ENCODE measurements at places on chromosomes 6 and 20. TPM values are rescaled to one million over a fixed set of nuclear protein-coding genes. Genes with fewer than 3 reads are reported as not detected.

ZBP1 gene
- not detected for total RNA-seq

ZNF165 gene
- total RNA-seq: 0.78 TPM

PAK5 gene
- 10.9 TPM for total RNA-seq

DNA sequence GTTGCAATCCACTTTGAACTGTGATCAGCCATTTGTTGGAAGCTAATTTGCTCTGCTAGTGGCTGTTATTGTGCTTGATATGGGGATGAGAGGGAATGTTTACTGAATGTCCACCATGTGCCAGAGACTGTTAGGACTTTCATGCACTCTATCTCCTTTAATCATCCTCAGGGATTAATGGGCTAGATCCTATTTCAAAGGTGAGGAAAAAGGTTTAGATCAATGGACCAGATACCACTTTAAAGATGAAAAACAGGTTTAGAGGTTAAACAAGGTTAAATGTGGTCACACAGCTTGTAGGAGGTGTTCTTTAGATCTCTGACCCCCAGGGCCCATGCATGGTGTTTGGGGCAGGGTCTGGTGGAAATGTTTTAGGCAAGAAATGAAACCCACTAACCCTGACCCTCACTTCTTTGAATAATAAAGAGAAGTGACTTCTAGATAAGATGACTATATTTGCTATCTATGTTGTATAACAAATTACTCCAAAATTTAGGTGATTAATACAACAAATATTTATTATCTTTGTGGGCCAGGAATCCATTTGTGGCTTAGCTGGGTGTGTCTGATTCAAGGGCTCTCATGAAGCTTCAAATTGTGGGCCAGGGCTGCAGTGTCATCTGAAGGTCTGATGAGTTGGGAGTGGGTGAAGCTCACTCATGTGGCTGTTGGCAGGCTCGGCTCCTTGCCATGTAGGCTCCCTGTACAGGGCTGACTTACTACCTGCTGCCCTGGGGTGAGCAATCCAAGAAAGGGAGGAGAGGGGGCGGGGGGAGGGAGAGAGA, 127.8 kb upstream of the FOXA2 start:
- ATAC-seq: no peak

DNA sequence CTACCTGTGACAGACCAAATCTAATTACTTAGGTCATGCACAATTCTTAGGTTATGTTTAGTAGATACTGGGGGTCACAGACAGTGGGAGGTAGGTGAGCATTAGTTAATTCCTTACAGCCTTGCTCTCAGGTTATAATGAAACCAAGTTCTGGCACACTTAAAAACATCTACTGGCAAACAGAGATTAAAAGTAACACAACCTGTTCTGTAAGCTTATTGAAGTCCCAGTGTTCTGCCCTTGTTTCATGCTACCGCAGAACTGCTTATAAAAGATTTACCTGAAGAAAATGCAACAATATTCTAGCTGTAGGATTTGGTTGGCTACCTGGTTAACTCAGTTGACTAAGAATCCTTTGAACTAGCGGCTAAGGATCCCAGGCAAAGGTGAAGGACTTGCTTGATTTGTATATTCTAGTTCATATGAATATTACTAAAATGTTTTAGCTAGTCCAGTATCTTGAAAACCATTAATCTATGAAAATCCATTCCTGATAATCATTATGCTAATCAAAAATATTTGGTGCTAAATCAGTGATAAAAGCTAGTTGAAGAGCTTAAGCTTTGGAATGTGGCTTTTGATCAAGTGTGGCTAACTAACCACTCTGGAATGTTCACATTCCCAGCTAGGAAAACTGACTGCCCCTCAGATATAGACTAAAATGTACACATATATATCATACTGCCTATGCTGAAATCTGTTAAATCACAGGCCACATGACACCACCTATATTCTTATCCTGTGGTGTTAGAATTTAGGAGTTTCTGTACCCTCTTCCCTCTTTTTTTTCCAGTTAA, 7.2 kb downstream of the PEX3 start:
- ATAC-seq: no peak

DNA sequence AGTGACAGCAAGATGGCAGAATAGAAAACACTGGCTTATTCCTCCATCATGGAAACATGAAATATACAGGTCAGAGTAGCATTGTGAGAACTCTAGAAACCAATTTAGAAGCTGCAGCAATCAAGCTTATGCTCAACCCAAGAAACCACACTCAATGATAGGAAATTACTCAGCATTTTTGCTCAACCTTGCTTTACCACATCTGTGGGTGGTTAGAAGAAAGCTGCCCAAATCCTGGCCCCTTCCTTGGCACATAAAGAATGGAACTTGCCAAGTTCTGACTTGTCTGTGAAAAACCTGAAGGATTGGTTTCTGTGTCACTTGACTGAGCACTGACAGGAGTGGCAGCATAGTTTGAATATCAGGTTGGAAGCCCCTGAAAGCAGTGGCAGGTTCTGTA, 108.0 kb upstream of the MOCS1 start:
- ATAC-seq: no peak

DNA sequence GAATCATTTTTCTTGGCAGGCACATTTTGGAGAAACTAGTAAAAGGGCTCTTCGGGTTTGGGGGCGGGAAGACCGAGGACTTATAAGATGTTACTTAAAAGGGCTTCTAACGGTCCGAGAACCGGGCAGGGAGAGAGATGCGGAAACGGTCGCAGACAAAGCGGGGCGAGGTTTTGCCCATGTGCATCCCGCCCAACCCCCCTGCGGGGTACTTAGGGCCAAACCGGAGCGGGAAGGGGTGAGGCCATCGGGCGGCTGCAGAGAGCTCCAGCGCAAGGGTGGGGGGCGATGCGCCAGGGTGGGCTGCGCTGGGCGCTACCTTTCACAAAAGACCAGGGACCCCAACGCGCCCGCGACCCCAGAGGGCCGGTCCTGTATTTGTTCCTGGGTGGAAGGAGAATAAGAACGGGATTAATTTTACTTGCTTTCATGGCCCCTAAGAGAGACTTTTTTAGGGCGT, 616 bp downstream of the TUBB start:
- no peak for ATAC-seq

DNA sequence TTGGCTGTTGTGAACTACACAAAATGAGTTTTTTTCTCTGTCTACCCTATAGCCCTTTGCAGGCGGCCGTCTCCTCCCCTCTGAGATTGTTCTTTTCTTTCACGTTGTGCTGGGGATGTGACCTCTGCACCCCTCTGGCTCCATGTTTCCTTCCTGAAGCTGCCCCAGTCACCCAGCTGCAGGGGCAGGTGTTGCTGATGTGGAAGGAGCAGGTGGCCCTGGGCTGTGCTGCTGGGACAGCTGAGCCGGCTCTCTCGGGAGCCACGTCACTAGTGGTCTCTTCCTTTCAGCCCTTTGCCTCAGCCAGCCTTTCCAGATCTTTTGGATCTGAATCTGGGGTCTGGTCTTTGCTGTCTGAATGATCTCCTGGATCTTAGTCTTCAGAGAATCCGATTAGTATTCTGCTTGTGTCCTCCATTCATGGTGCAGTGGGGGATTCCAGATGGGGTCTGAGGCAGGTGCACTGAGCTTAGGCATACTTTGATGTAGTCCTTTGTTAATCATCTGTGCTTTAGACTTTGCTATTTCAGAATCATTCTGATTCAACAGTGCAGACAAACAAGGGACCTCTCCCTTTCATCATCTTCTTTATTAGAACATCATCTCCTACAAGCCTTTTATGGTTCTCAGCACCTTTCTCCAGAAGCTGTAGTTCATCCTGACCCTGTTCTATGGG, 31.4 kb downstream of the TMEM181 start:
- ATAC-seq: peak; percentile 21

- no peak for ATAC-seq
Observed at GRCh38 chr6:30491991-30492952, 3.0 kb downstream of the HLA-E start.

DNA sequence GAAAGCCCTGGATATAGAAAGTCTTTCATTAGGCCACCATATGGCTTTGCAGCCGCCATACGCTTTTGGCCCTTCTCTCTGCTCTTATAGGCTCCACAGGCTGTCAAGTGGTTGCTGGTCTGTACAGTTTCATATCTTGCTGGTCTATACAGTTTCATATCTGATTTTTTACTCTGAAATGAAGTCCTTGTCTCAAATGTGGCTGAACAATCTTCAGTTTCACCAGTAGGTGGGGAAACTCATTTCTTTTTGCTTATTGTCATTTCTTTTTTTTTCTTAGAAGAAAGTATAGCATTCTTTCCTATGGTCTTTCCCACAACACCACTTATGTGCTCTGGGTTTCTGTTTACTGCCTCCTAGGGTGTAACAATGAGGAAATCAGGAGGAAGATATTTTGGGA, 771.4 kb upstream of the MMS22L start:
- no peak for ATAC-seq

DNA sequence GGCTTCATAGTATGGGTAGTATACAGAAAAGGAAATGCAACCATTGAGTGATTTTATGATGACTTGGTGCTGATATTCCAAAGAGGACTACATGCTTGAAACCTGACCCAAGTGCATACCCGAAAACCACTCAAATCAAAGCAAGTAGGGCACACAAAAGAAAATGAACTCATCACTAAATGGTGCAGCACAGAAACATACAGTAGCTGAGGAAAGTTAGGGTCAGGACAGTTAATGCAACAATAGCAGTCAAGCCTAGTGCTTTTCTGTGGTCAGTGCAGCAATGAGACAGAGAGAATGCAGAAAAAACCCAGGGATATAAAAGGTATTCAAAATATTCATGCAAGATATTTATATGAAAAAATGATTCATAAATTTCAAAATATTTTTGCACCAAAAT, 711.1 kb downstream of the EPHA7 start:
- no peak for ATAC-seq
